ENCODE measurements at places on chromosomes 3 and 15. TPM values are rescaled to one million over a fixed set of nuclear protein-coding genes. Genes with fewer than 3 reads are reported as not detected.

DNA sequence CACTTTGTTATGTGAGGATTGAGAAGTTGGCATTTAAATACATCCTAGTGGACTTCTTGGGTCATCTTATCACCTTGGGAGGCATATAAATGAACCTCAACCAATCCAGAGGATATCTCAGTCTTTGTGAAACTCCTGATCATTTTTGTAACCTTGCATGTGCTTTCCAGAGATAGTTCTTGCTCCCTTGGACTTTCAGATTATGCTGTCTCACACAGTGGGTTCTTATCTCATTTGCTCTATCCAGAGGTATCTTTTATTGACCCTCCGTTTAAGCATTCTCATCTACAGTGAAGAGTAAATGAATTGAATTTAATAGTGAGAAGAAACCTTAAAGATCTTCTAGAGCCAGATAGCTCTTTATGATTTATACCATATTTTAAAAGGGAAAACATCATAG lies 10.4 kb downstream of the ARMC8 start:
- H3K27me3 ChIP-seq = no peaks in the 10 kb centered on the region
- H3K4me1 ChIP-seq = no peaks in the 10 kb centered on the region
- H3K4me3 ChIP-seq = no peak overlapping the region
- H3K36me3 ChIP-seq = peaks cover 7% of the 10 kb centered on the region
- no peak for DNase-seq

DNA sequence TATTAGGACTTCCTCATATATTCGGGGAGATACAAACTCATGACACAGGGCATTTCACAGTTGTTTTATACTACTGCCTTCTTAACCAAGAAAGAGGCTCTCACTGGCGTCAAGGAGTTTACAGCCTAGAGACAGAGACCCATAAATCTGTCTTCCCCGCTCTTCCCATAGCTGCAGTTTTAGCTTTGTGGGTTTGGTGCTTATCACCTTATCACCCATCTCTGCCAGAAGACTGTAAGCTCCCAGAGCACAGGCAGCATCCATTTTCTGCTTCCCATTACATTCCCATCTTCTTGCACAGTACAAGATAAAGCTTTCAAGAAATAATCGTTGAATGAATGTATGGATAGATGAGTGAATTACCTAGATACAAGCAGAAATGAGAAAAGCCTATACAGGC lies 144.3 kb downstream of the TNIK start:
- no peak overlapping the region for H3K27ac ChIP-seq
- H3K36me3 ChIP-seq = no peaks in the 10 kb centered on the region
- no peaks in the 10 kb centered on the region for H3K27me3 ChIP-seq
- no peak overlapping the region for H3K4me3 ChIP-seq
- peaks cover 34% of the 10 kb centered on the region for H3K4me1 ChIP-seq
- DNase-seq = no peak

- DNase-seq = peak; percentile 72
- no peaks in the 10 kb centered on the region for H3K27me3 ChIP-seq
- H3K4me3 ChIP-seq = no peak overlapping the region
- no peaks in the 10 kb centered on the region for H3K36me3 ChIP-seq
Observed at GRCh38 chr3:37945156-37945806, 45.3 kb upstream of the VILL start.

DNA sequence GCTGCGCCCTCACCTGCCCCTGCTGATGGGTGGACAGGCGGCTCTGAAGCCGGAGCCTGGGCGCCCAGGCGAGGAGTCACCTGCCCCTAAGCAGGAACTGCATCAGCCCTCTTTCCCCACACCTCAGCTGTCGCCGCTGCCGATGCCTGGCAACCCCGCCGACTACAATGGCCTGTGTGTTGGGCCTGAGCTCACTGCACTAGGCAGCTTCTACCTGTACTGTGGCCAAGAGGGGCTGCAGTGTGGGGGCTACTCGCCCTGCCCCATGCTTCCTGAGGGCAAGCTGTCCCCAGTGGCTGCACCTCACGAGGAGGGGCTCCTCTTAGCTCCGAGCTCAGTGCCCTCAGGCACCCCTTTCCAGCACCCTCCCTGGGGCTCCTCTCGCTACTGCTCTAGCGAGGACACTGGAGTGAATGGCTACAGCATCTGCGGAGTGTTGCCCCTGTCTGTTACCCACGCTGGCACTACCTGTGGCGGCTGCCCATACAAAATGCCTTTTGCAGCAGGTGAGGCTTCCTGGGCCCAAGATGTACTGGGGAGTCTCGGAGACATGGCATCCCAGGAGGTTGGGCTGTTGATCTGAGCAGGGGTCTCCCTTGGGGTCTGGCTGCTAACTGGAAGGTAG lies 11.3 kb upstream of the CHST14 start:
- peaks cover 24% of the 10 kb centered on the region for H3K4me1 ChIP-seq
- peaks cover 62% of the 10 kb centered on the region for H3K36me3 ChIP-seq
- no peaks in the 10 kb centered on the region for H3K27me3 ChIP-seq
- no peak overlapping the region for H3K4me3 ChIP-seq
- no peak overlapping the region for H3K27ac ChIP-seq

MEX3B gene
- total RNA-seq = 2.4 TPM

PAQR5 gene
- total RNA-seq = 3.0 TPM

OR5AC2 gene
- total RNA-seq = not detected
